ENCODE measurements at places on chromosomes 12 and 14. TPM values are rescaled to one million over a fixed set of nuclear protein-coding genes. Genes with fewer than 3 reads are reported as not detected.

GRCh38 chr12:56304872-56305590 is 4.9 kb upstream of the CS start:
- H3K27me3 ChIP-seq = no peaks in the 10 kb centered on the region
- H3K4me3 ChIP-seq = no peak overlapping the region
- H3K27ac ChIP-seq = no peak overlapping the region
- H3K36me3 ChIP-seq = peaks cover 37% of the 10 kb centered on the region

GRCh38 chr12:5451251-5451650 is 19.3 kb downstream of the NTF3 start:
- no peak overlapping the region for H3K27ac ChIP-seq
- peaks cover 10% of the 10 kb centered on the region for H3K27me3 ChIP-seq
- H3K4me3 ChIP-seq = no peak overlapping the region
- no peak for DNase-seq

GRCh38 chr12:93333828-93334227 is 43.9 kb upstream of the NUDT4 start:
- H3K27ac ChIP-seq = no peak overlapping the region
- no peak for DNase-seq
- H3K4me3 ChIP-seq = no peak overlapping the region

GRCh38 chr14:62546862-62547474 is 498.3 kb downstream of the KCNH5 start:
- no peaks in the 10 kb centered on the region for H3K4me1 ChIP-seq
- H3K27me3 ChIP-seq = no peaks in the 10 kb centered on the region
- H3K4me3 ChIP-seq = no peak overlapping the region
- no peak for DNase-seq
- no peaks in the 10 kb centered on the region for H3K36me3 ChIP-seq
- H3K27ac ChIP-seq = no peak overlapping the region

- no peak for DNase-seq
- H3K4me3 ChIP-seq = no peak overlapping the region
- H3K27me3 ChIP-seq = peaks cover 29% of the 10 kb centered on the region
- no peak overlapping the region for H3K27ac ChIP-seq
Observed at GRCh38 chr12:52767427-52767826, 9.7 kb downstream of the KRT76 start.

- peaks cover 27% of the 10 kb centered on the region for H3K4me1 ChIP-seq
- no peaks in the 10 kb centered on the region for H3K36me3 ChIP-seq
- DNase-seq = peak; percentile 94
- H3K27me3 ChIP-seq = no peaks in the 10 kb centered on the region
- peak overlapping the region; percentile 82 for H3K4me3 ChIP-seq
Observed at GRCh38 chr14:105093431-105094192, 28.4 kb upstream of the GPR132 start.

GRCh38 chr12:45363903-45364302 is 148.0 kb downstream of the ANO6 start:
- H3K36me3 ChIP-seq = no peaks in the 10 kb centered on the region
- no peak overlapping the region for H3K4me3 ChIP-seq
- DNase-seq = no peak
- H3K4me1 ChIP-seq = peaks cover 6% of the 10 kb centered on the region

GRCh38 chr12:66803930-66804329 is 125.1 kb upstream of the GRIP1 start:
- H3K4me3 ChIP-seq = no peak overlapping the region
- no peak overlapping the region for H3K27ac ChIP-seq
- DNase-seq = no peak
- no peaks in the 10 kb centered on the region for H3K27me3 ChIP-seq
- no peaks in the 10 kb centered on the region for H3K36me3 ChIP-seq
- H3K4me1 ChIP-seq = no peaks in the 10 kb centered on the region

DNA sequence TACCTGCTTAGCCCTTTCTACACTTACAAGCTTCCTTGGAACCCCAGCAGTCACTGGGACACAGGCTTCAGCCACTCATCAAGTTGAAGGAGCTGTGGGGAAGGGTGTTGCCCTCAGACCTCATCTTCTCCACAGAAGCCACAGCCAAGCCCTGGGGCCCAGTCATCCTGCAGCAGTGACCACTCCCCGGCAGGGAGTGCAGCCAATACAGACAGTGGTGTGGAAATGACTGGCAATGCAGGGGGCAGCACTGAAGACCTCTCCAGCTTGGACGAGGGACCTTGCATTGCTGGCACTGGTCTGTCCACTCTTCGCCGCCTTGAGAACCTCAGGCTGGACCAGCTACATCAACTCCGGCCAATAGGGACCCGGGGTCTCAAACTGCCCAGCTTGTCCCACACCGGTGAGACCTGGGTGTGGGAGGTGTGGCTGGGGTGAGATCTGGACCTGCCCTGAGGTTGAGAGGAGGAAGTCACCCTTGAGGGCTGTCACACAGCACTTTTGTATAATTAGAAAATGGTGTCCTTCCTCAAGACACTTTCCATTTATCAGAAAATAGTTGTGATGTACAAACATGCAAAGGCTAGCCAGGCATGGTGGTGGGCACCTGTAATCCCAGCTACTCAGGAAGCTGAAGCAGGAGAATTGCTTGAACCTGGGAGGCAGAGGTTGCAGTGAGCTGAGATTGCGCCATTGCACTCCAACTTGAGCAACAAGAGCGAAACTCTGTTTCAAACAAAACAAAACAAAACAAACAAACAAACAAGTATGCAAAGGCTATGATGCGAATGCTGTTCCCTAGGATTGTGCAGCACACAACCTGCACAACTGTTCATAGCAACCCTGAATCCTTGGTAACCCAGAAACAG is 9.9 kb downstream of the GLI1 start:
- no peaks in the 10 kb centered on the region for H3K4me1 ChIP-seq
- peak; percentile 76 for DNase-seq
- H3K4me3 ChIP-seq = no peak overlapping the region
- peaks cover 56% of the 10 kb centered on the region for H3K27me3 ChIP-seq
- H3K36me3 ChIP-seq = no peaks in the 10 kb centered on the region

DNA sequence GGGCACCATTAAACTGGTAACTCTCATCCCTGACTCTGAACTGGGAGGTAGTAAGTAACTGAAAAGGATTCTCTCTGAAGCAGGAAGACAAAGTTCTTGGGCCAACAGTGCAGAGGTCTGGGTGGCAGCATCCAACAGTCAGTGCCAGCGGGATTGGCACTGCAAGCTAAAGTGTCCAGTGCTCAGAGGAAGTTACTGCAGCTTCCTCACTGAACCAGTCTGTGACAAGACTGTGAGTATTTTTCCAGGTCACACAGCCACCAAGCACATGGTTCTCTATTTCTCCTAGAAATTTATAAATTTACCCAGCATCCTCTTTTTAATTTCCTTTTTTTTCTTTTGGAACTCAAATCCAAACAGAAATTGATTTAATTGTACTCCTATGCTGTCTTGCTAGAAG is 81.6 kb upstream of the FAR2 start:
- no peak overlapping the region for H3K4me3 ChIP-seq
- H3K27ac ChIP-seq = no peak overlapping the region
- DNase-seq = no peak
- H3K27me3 ChIP-seq = no peaks in the 10 kb centered on the region
- no peaks in the 10 kb centered on the region for H3K36me3 ChIP-seq

GRCh38 chr12:49568442-49569162 is 660 bp upstream of the MCRS1 start:
- peaks cover 14% of the 10 kb centered on the region for H3K4me1 ChIP-seq

DNA sequence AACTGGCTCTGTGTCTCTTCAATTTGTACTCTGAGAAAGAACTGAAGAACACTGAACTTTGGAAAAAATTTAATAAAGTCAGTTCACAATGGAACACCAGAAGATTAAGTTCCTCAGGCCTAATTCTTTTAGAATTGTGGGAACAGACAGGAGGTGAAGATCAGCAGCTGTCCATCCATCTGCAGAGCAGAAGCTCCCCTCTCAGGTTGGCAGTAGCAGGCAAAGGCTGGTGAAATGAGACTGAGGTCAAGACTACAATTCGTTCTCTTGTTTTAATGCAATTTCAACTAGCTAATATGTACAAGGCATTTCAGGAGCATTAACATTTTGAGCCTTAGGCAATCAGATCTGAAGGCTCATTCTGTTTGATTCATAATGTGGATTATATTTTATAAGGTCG is 10.3 kb upstream of the TRHDE start:
- no peak overlapping the region for H3K4me3 ChIP-seq
- no peak for DNase-seq
- H3K27me3 ChIP-seq = no peaks in the 10 kb centered on the region
- H3K4me1 ChIP-seq = no peaks in the 10 kb centered on the region
- H3K27ac ChIP-seq = no peak overlapping the region

GRCh38 chr14:81344481-81345160 is 55.5 kb downstream of the STON2 start:
- H3K36me3 ChIP-seq = no peaks in the 10 kb centered on the region
- DNase-seq = no peak
- no peak overlapping the region for H3K4me3 ChIP-seq
- H3K4me1 ChIP-seq = no peaks in the 10 kb centered on the region
- H3K27me3 ChIP-seq = no peaks in the 10 kb centered on the region

DNA sequence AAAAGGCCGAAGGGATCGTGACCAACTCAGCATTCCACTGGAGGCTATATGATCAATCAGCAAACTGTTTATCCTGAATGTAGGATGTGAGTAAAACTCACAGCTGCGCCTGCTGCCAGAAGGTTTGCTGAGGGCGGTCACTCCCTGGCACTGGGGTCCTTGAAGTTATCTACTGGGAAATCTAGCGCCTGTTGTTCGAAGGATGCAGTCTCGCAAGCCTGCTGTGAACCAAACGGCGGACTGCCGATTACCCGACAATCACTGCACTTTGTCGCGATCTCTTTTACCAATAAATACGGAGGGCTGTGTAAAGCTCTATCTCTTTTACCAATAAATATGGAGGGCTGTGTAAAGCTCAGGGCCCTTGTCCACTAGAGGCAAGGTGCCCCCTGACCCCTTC is 12.9 kb downstream of the DDX51 start:
- peaks cover 36% of the 10 kb centered on the region for H3K36me3 ChIP-seq
- no peak overlapping the region for H3K27ac ChIP-seq
- no peak for DNase-seq
- no peaks in the 10 kb centered on the region for H3K4me1 ChIP-seq
- no peaks in the 10 kb centered on the region for H3K27me3 ChIP-seq

The HELB gene
- 3.2 TPM for total RNA-seq

The FOXA1 gene
- 0.36 TPM for total RNA-seq

The MANSC1 gene
- total RNA-seq = 4.7 TPM

The PROX2 gene
- total RNA-seq = not detected
